ENCODE measurements at places on chromosomes 2 and 18.

GRCh38 chr18:50790241-50790640, 29.6 kb downstream of the MRO start:
- no peak for DNase-seq

DNA sequence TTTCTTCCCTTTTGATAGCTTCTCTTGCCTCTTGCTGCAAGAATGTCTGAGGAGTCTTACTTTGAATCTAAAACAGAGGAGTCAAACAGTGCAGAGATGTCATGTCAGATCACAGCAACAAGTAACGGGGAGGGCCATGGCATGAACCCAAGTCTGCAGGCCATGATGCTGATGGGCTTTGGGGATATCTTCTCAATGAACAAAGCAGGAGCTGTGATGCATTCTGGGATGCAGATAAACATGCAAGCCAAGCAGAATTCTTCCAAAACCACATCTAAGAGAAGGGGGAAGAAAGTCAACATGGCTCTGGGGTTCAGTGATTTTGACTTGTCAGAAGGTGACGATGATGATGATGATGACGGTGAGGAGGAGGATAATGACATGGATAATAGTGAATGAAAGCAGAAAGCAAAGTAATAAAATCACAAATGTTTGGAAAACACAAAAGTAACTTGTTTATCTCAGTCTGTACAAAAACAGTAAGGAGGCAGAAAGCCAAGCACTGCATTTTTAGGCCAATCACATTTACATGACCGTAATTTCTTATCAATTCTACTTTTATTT, 133.5 kb upstream of the CDCA7 start:
- DNase-seq, result no peak

GRCh38 chr18:61833387-61833786, 59.4 kb downstream of the RNF152 start:
- DNase-seq, result no peak

GRCh38 chr2:119490106-119490505, 34.2 kb downstream of the SCTR start:
- DNase-seq, result no peak

DNA sequence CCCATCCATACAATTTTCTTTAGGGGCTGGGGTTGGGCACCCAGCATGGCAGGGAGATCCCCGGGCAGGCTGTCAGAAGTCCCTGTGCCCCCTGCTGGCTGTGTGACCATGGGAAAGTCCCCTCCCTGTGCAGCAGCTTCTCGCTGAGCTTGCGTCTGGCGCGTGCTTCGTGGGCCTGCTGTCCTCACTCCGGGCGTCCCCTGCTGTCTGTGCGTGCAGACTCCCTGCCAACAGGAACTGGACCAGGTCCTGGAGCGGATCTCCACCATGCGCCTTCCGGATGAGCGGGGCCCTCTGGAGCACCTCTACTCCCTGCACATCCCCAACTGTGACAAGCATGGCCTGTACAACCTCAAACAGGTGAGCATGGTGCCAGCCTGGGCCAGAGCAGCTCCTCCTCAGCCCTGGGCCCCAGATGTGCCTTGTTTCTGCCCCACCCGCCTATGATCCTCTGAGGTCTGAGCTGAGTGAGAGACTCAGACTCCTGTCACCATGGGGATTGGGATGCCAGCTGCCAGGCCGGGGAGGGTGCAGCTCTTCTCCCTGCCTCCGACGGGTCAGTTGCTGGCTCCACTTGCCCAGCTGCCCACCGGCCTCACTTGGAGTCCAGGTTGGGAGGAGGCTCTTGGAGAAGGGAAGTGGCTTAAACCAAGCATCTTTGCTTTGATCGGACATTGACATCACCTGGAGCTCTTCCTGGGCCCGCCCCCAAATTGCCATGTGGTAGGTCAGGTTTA, 28.6 kb downstream of the IGFBP2 start:
- no peak for DNase-seq

All from stimulated activated CD4-positive, alpha-beta T cell treated with anti-CD3 and anti-CD28 coated beads, Interleukin-2, amount 100 ng/mL, for 24 hours (primary cell).